Stimulated activated CD4-positive, alpha-beta T cell treated with anti-CD3 and anti-CD28 coated beads, Interleukin-1b, Interleukin-23, amount 100 ng/mL, for 4 hours (primary cell): ENCODE measurements at places on chromosomes 12 and 14.

- DNase-seq: no peak
Measured at GRCh38 chr12:90460681-90461080, 494.3 kb downstream of the CCER1 start.

- no peak for DNase-seq
Measured at GRCh38 chr14:39974036-39974435, 541.8 kb upstream of the FBXO33 start.

DNA sequence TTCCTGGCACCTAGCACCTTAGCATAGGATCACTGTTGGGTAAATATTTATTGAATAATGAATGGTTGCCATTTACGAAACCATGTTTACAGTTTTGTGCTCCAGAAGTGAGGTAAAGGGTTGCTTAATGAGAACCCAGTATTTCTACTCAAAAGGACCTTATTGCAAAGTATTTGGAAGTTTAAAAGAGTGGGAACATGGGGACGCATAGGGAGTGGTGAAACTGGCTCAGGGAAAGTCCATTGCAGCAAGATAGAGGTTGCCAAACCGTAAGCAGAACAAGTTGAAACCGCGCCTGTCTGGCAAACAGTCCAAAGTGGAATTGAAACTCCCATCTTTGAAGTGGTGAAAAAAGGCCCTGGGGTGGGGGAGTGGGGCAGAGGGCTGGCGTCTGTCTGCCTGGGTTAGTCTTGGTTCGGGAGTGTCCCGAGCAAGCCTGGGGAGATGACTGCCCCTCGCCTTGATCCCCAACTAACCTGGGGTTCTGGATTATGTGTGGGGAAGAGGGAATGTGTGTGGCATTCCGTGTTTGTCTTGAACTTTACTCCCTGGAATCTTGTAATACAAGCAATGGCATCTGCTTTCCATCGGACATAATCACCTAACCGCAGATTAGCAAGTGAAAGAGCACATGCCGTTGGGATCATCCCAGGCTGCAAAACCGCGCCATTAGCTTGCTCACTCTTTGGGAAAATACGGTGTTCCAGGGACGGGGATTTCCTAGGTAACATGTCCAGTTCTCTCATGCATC is 7.2 kb downstream of the ALDH2 start:
- no peak for DNase-seq

- no peak for DNase-seq
Measured at GRCh38 chr12:41438854-41439541, 250.9 kb downstream of the PDZRN4 start.

GRCh38 chr12:2475984-2476383 is 318.8 kb upstream of the FKBP4 start:
- no peak for DNase-seq

DNA sequence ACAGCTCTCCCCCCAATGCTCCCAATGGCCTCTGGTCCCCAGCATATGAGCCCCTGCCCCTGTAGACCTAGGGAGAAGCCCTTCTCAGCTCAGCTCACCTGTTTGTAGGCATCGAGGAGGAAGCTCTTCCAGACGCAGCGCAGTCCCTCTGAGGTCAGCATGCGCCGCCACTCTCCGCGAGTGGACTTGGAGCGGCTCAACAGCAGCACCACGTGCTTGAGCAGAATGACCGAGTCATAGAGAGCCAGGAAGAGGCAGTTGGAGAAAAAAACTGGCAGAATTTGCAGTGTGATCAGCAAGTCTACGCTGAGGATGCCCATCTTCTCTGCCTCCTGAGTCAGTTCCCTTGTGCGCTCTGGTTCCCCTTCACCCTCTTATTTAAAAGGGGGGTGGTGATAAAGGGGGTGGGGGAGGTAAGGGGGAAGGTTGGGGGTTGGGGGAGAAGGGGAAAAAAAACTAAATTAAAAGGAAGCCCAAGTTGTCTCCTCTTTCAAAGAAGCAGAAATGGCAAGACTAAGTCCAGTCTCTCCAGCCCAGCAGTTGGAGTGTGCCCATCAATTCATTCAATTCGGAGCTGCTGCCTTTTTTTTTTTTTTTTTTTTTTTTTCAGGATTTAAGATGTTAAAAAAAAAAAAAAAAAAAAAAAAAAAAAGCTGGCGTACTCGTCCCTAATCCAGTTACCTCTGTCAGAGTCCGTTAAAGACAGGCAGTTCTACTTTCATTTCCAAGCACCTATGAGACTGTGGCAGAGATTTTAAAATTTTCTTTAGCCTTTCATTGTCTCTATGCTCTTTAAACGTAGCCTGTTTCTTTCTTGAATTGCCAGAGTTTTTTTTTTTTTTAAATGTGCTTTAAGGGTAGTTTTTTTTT is at the start of gene DIO2:
Gene DIO2 (minus strand): TSS at position 352 of the 870 bp plus-strand sequence. CDS start 32 bp downstream, at position 320.
- no peak for DNase-seq

DNA sequence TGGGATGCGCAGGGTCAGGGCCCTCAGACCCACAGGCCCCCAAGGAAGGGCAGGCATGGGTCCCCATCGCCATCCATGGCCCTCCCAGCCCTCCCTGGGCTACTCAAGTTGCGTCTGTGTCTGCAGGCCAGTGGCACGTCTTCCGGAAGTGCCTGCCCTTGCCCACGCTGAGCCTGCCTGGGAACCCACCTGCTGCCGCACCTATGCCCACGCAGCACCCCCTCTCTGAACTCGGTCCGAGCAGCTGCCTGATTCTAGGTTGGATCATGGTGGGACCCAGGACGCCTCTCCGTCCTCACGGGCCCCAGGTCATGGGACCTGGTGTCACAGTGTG is 182.8 kb downstream of the ADGRD1 start:
- DNase-seq: no peak

DNA sequence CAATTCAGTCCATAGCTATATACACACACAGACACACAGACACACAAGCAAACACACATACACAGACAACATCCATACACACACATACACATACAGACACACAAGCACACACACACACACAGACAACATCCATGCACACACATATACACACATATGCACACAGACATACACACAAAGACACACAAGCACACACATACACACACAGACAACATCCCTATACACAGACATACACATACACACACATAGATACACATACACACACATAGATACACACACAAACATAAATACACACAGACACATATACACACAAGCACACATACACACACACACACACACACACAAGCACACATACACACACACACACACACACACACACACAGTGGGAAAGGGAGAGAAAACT is 254.8 kb downstream of the VRK1 start:
- no peak for DNase-seq

DNA sequence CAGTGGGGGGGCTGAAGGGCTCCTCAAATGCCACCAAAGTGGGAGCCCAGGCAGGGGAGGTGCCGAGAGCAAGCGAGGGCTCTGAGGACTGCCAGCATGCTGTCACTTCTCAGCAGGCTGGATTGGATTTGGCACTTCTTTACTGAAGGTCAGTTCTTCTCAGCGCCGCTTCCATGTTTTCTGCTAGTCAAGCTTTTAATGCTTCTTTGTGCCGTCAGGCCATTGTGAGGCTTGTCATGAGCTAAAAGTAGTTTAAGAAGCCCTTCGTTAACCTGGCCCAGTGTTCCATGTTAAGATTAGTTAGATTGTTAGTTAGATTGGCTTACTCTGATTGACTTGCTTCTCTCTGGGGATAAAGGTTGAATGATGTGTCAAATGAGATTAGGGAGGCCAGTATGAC is 13.4 kb downstream of the GABARAPL1 start:
- no peak for DNase-seq

GRCh38 chr14:75315144-75315543 is 36.5 kb downstream of the FOS start:
- no peak for DNase-seq

- no peak for DNase-seq
Measured at GRCh38 chr12:1481326-1481725, 113.1 kb downstream of the FBXL14 start.

GRCh38 chr14:63134801-63135200 is 69.4 kb upstream of the RHOJ start:
- DNase-seq: no peak

DNA sequence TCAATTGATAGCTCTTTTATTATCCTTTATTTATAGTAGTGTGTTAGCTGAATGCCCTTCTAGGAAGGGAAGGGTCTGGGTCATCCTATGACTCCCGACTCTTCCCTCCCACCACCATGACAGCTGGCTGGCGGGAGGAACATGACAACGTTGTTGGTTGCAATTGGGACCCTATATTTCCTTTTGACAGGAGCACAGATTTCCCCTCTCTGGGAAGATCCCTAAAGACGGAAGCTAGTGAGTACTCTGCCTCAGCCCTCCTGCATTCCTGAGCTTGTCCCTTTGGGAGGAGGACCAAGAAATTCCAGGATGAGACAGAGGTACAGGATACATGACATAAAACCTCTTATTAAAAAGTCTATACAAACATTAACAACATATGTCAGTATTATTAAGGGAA is 485.4 kb downstream of the NAV3 start:
- no peak for DNase-seq

DNA sequence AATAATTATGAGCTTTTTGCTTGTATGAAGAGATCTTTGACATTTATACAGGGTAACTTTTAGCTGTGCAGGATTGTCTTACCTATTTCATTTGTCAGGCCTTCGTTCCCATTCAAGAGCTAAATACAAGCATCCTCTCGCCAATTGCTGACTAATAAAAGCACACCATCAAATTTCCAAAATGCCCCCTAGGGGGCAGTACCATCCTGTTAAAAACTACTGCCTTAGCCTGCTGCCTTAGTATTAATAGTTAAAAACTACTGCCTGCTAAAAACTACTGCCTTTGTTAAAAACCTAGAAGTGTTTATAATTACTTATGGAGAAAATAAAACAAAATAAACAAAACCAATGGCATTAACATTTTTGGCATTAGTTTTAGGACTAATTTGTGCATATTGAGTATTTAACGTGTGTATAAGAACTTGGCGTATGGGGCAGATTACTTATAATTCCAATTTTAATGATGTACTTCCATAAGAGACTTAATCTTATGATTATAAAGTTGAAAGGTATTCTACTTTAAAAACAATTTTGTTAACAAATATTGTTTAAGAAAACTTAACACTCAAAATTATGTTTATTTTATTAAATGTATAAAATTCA is 3.0 kb upstream of the IFI27L2 start:
- peak; percentile 20 for DNase-seq

- no peak for DNase-seq
Measured at GRCh38 chr14:30005114-30005808, 77.6 kb upstream of the PRKD1 start.

- no peak for DNase-seq
Measured at GRCh38 chr12:89939522-89940215, 231.0 kb upstream of the ATP2B1 start.

GRCh38 chr12:101501410-101501995 is 26.4 kb downstream of the SPIC start:
- no peak for DNase-seq

DNA sequence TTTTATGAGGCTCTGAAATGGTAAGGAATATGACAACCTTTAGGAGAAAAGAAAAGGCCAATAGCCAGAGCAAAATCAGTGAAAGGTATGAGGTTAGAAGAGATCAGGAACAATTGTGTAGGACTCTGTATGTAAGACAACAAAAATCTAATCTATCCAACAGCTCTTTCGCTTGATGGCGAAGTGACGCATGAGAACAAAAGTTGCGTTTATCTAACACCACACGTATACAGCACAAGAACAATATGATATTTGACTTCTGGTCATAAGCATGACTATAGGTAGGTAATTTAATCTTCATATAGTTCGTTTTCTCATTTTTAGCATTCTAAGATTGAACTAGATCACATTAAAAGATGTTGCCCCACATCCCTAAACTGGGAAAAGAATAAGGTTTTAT is 1.5 kb downstream of the CLECL1 start:
- no peak for DNase-seq

DNA sequence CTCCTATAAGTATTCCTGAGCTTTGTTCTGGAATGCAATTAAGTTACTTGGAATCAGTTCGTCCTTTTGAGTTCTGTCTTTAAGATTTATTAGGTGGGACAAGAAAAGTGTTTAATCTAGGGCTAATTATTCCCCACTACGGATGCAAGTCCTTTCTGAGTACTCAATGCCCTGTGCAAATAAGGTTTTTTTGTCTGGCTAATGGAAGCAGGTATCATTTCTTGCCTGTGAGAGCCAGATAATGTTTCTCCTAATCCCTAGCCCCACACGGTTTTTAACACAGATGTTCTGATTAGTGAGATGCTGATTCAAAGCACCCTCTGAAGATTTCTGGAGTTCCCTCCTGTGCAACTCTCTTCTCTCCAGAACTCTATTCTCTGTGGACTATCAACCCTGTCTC is 296.6 kb upstream of the PRICKLE1 start:
- no peak for DNase-seq

GRCh38 chr12:90174956-90175355 is 466.3 kb upstream of the ATP2B1 start:
- no peak for DNase-seq

GRCh38 chr12:28456934-28457710 is 266.9 kb downstream of the CCDC91 start:
- no peak for DNase-seq

- no peak for DNase-seq
Measured at GRCh38 chr12:102326982-102327381, 129.3 kb upstream of the PMCH start.

DNA sequence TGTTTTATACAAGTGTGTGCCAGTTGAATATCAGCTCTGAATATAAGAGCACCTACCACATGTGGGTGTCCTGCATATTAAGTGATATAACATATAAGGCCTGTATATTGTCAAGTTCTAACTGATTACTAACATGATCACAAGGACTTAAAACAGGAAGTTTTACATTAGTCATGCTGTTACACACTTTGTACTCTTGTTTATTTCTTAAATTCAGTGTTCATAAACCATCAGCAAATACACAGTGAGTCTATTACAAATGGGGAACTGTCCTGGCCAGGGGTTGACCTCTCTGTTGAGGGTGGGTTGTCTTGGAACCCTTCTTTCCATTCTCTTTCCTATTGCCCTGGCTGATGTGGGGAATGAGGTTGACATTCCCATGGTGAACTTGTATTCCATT is 19.1 kb downstream of the HELB start:
- no peak for DNase-seq

DNA sequence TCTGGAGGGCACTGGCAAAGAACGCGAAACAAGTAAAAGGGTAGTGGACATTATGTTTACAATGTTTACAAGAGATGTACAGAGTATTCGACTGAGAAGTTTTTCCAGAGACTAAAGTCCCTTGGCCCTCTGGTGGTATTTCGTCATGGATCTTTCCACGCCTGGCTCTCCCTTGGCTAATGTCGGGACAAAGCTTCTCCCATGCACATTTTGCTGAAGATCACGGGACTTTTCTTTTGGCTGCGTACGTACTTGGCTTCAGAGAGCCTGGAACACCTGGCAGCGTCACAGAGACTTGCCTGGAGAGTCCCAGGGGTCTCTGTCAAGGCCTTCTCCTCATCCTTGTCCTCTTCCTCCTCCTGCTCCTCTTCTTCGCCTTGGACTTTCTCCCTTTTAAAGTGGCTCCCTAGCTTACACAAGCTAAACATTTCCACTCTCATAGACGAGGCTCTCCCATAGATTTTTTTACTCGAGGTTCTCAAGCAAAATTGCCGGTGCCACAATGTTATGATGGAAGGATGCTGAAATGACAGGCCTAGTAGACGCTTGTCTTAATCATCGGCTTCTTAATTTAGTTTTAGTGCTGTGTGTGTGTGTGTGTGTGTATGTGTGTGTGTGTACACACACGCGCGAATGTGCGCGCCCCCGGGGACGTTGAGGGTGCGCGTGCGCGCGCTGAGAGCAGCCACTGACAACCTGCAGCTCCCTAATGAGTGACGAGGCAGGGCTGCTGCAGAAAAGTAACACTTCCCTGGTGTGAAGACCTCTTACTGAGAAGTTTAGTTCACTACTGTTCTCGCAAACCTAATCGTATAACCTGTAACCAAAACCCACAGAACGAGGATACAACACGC is 4.9 kb upstream of the FOXG1 start:
- no peak for DNase-seq
